ENCODE measurements at places on chromosomes 12 and 14. TPM values are rescaled to one million over a fixed set of nuclear protein-coding genes. Genes with fewer than 3 reads are reported as not detected.

- DNase-seq = no peak
Observed at GRCh38 chr12:27460471-27460978, 14.0 kb downstream of the SMCO2 start.

DNA sequence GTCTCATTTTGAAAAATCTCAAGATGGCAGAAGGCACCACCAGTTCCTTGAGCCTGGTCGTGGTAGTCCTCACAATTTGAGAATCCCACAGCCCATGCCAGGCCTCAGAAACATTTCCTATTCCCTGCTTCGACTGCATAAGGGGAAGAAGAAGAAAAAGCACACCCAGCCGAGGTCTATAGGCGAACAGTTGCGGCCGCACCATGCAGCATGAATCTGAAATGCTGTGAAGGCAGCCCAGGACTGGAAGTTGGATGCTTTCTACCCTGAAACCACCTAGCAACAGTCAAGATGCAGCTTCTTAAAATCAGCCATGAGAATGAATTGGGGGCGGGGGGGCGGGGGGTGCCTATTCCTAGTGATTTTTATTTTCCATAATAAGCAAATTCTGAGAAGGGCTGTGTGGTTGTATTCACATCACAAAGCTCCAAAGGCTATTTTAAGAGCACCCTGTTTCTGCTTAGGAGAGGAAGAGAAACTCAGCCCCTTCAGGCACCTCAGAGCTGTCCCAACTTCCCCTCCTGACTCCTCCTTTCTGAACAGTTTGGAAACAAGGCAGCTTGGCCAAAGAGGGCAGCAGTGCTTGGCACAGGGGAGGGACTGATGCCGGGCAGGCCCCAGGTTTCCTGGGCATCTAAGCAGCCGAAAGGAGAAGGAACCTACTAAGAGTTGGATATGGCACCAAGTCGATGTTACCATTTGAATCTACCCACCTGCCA is 172.5 kb upstream of the FOXN3 start:
- no peak for DNase-seq

GRCh38 chr12:80894179-80894578 is 43.6 kb downstream of the LIN7A start:
- DNase-seq = no peak

Gene CATSPERB
- 0.40 TPM for polyA plus RNA-seq

Gene NOXRED1
- polyA plus RNA-seq = 0.48 TPM
